ENCODE measurements at places on chromosomes 16 and 17.
A peak's percentile ranks its signal among the peaks of the same experiment; 100 is the strongest.

DNA sequence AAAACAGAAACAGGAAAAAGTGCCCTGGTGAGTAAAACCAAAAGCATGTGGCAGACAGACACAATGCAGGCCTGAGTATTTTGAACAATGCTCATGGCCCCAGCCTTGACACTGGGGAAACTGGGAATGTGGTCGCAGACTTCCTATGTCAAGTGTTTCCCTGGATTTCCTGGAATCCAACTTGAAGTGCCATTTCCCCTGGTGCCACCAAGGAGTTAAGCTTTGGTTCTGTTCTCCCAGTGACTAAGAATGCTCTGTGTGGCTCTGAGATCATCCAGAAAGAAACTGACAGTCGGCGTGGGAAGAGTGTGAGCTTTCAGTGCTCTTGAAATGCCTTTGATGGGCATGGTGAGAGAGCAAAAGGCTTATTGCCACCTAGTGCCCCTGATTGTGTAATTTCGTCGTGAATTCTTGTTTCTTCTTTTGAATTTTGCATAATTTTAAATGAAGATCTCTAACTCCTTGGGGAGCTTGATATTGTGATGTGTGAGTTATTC is 96.0 kb downstream of the YPEL2 start:
- no peak for DNase-seq

GRCh38 chr17:31738488-31738887 is 120.6 kb downstream of the COPRS start:
- DNase-seq, result no peak

DNA sequence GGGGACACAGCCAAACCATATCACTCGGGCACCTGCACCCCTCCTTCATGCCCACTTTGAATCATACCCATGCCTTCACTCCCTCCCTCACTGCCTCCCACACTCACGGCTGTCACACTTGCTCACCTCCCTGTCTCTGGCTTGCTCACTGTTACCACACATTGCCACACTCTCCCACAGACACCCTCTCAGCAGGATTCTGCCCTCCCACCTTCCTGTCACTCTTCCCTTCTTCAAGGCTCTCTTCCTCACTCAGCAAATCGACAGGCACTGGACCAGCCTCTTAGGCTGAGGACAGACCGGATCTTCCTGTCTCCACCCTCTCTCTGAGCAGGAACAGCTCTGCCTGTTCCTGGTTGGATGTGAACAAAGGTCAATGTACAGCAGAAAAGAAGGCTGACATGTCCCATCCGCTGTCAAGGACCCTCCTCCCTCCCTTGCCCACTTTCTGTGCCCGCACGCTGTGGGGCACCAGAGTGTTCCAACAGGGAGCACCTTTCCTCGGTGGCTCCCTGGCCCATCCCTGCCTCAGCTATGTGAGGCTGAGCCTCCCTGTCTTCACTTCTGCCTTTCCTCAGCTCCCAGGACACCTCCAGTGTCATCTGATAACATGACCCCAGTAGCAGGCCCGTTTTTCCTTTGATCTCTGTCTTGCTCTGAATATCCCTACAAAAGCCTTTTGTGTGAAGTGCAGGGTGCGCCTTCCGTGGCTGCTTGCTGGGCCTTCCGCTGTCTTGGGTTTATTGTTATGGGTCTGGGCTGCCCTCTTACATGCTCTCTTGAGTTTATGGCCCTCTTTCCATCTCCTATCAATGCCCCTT is 47.0 kb downstream of the CCDC182 start:
- no peak for DNase-seq

DNA sequence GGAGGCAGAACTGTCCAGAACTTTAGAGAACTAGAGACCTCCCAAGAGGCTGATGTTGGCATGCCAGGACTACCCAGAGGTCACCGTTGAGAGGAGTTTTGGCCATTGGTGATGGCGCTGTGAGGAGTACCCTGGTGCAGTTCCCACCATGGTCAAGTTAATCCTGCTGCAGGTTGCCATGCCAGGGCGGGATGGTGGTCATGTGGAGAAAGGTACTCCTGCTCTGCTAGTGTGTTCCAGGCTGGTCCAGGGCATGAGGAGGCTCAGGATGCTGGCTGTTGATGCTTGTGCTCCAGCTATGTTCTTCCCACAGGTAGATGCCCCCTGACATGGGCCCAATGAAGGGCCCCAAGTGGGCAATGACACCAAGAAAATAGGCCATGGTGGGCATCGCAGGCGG is 4.1 kb upstream of the PHF12 start:
- no peak for DNase-seq

DNA sequence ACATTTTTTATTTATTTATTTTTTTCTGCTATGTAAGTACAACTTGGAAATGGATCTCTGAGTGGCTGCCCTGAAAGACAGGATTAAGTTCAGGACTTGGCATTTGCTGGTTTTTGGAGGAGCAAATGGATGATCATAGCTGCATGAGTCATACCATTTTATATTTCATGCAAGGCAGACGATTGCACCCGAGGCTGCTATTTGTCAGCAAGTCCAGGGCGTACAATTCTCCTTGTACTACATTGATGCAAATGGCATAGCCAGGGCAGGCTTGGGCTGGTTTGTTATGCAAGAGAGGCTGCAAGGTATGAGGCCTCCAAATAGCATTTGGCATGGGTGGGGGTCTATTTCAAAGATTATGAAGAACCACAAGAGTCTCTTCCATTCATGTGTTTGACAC is 81.2 kb upstream of the CACNG3 start:
- no peak for DNase-seq

GRCh38 chr16:3188925-3189825 is 1.2 kb downstream of the OR1F1 start:
- DNase-seq, result peak; percentile 62

DNA sequence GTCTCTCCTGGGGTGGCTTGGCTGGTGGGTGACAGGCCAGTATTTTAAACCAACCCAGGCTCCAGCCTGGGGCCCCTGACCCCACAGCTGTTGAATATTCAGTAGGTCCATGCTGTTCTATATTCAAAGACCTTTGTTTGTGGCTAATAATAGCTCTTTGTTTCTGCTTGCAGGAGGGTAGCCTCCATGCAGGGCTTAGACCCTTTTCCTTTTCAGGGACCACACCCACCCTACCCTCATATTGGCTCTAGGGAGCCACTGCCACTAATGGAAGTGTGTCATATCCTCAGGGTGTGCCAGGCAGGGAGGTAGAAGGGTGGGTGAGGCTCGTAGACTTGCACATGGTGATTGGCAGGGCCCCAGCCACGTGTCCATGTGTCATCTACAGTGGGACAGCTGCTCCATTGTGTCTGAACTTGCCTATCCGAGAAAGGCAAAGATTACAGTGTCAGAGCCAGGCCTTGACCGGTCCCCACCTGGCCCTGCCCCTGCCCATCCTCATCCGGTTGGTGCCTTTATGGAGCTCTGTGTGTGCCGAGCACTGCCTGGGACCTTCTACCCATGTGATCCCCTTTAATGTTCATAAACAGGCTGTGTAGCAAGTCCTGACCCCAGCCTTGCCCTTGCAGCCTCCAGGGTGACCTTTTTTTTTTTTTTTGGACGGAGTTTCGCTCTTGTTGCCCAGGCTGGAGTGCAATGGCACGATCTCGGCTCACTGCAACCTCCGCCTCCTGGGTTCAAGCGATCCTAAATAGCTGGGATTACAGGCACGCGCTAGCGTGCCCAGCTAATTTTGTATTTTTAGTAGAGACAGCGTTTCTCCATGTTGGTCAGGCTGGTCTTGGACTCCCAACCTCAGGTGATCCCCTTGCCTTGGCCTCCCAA is 22.1 kb downstream of the TMC7 start:
- DNase-seq, result peak; percentile 62

DNA sequence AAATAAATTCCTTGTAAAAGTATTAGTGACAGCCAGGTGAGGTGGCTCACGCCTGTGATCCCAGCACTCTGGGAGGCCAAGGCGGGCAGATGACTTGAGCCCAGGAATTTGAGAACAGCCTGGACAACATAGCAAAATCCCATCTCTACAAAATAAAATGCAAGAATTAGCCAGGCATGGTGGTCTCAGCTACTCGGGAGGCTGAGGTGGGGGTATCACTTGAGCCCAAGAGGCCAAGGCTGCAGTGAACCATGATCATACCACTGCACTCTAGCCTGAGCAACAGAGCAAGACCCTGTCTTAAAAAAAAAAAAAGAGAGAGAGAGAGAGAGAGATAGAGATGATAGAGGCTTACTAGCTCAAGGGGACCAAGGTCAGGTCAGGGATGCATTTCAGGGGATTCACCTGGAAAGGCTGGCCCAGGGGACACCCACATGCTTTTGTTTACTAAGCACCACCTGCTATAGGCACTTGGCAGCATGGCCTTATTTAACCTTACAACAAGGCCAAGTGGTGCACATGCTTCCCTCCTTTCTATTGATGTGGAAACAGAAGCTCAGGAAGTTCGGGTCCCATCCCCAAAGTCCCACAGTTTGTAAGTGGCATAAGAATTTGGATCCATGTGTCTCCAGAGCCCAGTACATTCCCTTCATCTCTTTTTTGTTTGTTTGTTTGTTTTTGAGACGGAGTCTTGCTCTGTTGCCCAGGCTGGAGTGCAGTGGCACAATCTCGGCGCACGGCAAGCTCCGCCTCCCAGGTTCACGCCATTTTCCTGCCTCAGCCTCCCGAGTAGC is 12.4 kb upstream of the SRCIN1 start:
- DNase-seq, result no peak

DNA sequence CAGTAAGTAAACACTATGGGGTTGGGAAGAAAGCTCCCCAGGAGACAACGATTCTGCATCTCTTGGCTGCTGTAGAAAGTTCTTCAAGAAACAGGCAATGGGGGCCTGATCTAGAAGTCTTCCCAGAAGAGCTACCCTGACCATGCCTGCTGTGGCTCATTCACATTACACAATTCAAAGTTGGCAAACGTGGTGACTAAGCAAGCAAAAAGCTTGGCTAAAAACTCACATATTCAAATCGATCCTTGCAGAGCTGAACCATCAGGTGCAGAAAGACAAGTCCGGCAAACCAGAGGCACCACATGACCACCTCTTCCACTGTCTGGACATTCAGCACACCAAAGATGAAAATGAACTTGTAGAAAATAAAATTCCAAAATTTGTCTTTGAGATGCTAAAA is 16.1 kb downstream of the AMFR start:
- DNase-seq, result no peak

- no peak for DNase-seq
Observed at GRCh38 chr17:31588034-31588433, 196.6 kb downstream of the RAB11FIP4 start.

- no peak for DNase-seq
Observed at GRCh38 chr16:65201511-65201910, 79.6 kb upstream of the CDH11 start.

DNA sequence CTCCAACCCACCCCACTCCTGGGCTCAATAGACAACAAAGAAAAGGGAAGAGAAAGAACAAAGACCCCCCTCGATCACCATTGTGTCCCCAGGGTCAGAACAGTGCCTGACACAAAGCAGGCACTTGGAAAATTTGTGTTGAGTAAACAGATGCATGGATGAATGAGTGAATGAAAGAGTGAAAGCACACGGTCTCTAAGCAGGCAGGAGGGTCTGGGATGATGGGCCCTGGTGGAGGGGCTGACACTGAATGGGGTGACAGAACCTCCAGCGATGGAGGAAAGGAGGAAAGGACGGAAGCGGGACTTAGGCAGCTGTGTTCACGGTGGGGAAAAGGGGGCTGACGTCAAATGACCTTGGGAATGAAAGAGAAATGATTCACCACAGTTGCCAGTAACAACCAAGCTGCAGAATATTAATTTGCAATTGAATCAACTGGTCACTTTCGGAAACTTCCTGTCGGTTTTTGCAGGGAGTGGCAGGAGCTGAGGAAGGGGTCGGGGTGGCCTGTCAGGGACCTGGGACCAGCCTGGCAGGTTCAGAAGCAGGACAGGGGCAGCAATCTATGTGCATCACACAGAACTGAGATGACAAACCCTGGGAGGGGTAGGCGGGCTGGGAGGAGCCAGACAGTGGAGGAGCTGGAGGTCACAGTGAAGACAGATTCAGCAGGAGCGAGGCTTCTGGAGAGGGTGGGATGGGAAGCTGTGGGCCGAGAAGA is 6.7 kb upstream of the GAST start:
- DNase-seq, result no peak

DNA sequence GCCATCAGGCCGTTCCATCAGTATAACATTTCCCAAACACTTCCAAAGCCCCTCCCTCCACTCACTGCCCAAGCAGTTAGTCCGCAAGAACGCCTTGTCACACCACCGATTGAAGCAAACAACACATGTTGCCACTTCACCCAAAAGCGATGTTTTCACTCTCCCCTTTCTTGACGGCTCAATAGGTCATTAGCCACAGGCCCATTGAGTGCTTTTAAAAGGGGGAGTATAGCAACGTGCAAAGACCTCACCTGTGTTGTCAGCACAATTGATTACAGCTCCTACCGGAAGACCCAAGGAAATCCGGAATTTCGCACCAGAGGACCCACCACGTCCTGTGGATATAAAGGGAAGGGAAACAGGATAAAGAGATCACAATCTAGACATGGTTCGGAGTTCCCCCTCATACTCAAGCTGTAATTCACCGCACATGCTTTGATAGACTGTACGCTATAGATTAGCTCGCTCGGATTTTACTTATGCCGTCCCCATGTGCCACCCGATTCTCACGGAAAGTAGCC is 690 bp downstream of the RPL23 start:
- DNase-seq, result no peak

Measured in NCI-H460 (cell line).